ENCODE measurements at places on chromosomes 6 and 20.

DNA sequence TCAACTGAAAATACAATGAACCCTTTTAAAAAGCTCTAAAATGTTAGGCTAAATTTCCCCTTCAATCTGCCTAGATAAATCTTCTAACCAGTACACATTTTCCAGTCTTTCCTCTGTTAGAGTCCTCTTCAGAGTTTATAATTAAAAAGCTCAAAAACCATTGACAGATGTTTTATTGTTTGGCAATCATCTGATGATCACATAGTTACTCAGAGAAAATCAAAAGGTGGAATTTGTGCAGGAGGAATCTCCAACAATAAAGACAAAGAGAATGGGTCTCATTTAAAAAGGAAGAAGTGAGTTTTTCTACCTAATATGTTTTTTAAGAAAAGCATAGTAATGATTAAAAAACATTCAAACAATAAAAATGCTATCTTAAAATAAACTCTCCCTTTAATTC is 3.1 kb downstream of the TRAPPC3L start:
- no peak for DNase-seq

- DNase-seq = no peak
These were observed 361.4 kb upstream of the JAG1 start for GRCh38 chr20:11035211-11035610.

GRCh38 chr20:18981962-18982539 is 168.5 kb downstream of the SCP2D1 start:
- DNase-seq = no peak

DNA sequence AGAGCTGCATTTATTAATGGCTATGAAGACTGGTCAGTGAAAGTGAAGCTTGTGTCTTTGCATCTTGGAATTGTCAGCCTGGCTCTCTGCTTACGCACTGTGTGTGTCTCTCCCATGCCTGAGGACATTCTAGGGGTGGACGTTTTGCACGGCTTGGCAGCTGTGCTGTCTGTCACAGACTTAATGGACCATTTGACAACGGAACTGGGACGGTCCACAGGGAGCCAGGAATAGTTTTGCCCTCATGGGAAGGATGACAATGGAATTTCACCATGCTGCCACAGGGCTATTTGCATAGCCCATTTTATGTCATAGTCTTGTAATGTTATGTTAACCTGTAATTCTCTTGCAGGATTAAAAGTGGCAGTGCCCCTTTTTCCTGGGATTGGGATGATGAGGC is 44.7 kb downstream of the OR2B6 start:
- DNase-seq = no peak

DNA sequence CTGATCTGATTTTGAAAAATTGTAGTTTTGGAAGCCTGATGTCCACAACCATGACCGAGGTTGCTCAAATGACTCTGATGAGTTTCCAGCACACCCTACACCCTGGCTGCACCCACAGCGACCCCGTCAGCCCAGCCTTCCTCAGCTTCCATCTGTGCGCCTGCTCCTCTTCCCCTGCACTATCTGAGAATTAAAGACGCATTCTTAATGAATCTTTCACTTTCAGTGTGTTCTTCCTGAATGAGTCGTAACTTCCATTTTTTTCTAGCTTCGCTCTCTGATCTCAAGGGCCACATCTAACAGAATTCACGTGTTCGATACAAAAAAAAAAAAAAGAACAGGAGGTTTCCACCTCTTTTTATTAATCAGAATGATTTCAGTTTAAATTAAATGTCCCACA is 21.3 kb upstream of the RREB1 start:
- DNase-seq = peak; percentile 80

DNA sequence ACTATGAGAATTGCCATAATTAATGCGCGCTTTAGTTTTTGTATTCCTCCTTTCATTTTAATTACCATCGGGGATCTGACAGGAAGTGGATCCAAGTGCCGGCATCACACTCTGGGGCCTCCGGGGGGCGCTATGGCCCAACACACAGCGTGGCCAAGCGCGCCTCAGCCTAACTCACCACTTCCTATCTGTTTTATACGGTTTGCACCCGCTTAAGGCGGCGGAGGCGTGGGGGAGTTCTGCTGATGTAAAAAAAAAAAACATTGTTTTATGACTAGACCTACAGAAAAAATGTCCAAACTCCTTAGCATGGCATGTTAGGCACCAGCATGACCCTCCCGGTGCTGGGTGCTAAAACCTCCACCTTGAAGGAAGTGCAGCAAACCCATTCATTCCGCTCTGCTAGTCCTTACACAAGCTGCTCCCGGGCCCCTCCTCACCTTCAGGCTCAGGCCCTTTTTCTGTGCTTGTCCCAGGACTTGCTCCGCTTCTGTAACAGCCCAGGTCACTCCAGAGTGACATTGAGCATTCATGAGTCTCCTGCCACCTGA is 4.5 kb upstream of the EBF4 start:
- DNase-seq = peak; percentile 83

DNA sequence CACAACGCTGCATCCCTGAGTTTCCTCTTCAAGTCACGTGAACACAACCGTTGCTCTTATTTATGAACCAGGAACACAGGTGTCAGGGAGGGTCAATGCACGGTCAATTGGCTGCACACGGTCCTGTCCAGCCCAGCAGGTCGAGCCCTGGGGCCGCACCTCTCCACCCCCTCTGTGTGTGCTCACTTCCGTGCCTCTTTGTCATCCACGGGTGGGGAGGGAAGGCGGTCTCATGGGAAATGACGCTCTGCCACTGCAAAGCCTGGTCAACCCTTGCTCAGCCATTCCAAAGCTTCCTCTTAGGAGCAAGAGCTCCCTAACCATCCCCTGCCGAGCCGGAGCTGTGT is 38.7 kb downstream of the DACT2 start:
- no peak for DNase-seq

GRCh38 chr6:132399376-132400074 is 1.8 kb downstream of the MOXD1 start:
- no peak for DNase-seq

GRCh38 chr20:62876501-62876901 is 14.9 kb upstream of the TCFL5 start:
- DNase-seq = no peak

DNA sequence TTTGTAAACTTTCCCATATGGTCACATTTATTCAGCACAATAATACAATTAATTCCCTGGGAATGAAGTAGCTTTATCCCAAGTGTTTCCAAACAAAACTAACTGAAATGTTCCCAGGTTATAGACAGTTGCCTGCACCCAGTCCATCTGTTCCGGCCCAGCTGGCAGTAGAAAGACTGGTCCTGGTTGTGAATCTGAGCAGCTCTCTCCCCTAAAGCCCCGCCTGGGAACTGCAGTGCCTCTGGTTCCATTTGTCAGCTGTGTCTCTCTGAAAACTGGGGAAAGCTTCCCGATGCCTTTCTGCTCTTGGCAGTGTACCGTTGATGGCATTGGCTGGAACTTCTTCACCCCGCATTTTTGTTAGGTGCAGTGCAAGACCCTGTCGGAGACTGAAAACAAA is 8.7 kb downstream of the MTHFD1L start:
- DNase-seq = no peak

DNA sequence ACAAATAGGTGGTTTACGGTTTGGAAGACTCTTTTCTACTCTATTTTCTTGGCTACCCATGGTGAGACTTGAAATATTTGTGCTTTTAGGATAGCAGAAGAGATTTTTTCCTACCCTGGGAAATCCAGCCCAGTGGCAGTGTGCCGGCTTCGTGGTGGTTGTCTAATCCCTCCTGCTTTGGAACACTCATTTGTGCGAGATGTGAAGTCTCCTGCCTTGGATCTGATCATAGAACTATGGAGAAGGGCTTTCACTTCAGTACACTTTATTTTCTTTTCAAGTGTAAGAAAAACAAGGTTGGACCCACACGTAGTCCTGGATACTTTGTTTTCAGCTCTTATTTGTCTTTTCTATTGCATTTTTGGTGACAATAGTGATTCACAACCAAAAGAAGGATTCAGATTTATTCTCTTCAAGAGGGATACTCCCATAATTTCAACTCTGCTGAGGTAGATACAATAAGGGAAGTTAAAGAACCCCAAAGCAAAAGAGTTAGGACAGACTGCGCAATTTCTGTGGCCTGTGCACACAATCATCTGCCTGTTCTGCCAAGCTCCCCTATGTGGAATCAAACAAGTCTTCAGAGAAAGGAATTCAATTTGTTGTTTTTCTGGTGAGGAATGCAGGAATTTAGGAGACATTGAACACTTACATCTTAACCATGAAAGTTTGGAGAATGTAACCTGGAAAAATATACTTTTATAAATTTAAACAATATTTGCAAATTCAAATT is 413.2 kb downstream of the GJA1 start:
- peak; percentile 20 for DNase-seq

DNA sequence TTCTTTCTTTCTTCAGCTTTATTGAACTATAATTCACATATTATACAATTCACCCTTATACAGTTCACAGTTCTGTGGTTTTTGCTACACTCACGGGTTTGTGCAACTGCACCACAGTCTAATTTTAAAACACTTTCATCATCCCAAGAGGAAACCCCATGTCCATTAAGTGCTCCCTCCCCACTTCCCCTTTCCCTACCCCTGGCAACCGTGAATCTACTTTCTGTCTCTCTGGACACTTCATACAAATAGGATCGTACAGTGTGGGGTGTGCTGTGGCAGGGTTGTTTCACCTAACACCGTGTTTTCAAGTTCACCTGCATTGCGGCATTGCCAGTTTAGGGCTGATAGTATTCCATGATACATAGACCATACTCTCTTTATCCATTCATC is 118.8 kb downstream of the PHACTR3 start:
- peak; percentile 93 for DNase-seq

DNA sequence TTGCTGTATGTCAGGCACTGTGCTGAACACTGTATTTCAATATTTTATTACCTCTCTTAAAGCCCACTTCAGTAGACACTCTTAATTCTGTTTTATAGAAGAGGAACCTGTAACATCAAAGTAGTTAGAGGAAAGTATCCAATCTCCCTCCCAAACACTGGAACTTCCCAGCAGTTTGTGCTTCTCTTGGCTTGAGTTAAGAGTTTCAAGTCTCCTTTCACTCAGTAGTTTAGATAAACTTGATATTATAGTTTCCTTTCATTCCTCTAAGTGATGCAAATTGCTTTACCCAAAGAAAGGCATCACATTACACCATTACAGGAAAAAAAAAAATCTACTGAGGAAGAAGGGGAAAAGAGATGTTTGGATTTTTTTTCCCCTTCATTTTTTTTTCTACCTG is 164.3 kb downstream of the TSHZ2 start:
- no peak for DNase-seq

DNA sequence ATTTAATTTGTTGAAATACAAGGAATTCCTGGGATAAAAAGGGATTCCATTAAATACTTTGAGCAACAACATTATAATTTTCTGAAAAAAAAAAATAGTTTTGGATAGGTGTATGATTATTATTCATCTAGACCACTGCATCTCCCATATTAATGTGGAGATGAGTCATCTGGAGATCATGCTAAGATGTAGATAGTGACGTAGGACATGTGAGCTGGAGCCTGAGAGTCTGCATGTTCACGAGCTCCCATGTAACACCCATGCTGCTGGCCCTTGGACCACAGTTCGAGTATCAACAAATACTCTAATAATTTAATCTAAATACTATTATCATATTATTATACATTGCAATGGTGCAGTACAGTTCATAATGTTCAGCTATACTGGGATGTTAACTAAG is 91.6 kb downstream of the EPM2A start:
- no peak for DNase-seq

- DNase-seq = no peak
These were observed 40.9 kb downstream of the BCL2L1 start for GRCh38 chr20:31681769-31682168.

DNA sequence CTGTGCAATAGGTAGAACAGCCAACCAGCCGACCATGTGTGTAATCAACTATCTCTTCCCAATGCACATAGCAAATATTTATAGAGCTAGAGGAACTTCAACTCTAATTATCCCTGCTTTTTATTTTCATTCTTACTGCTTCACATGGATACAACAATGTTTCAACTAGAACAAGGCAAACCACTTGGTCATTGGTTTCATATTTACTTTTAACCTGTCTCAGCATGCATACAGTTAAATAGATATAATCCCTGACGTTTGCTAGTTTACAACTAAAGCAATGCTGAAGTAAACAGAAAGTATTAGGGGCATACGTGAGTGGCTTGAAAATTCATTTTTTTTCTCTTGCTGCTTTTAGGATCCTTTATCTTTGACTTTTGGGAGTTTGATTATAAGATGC is 318.5 kb upstream of the MAP3K7 start:
- no peak for DNase-seq

GRCh38 chr6:53614676-53615075 is 50.9 kb downstream of the KLHL31 start:
- DNase-seq = no peak

DNA sequence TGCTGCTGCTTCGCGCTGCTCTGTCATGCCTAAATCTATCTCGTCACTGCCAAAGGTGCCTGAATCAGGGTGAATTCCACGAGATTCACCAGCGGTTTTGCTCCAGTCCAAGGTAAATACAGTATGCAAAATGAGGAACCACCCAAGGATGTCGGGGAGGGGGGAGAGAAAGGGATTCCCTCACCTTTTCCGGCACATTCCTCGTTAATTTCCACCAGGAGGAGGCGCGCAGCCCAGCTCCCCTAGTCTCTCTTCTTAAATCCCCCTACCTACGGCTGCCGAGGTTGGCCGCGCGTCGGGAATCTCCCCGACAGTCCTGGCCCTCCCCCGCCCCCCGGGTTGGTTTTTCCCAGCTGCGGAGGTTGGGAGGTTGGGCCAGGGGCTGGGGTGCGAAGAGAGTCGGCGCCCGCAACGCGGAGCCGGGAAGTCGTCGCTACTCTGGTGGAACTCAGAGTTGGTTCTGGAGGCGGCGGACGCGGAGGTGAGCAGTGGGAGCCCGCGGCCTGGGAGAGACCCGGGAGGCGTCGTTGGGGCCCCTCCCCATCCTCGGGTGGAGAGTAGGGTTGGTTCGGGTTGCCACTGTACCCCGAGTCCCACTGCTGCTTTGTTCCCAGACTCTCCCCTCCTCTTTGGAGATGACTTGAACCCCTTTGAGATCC is at the start of gene TPBG:
TPBG (plus strand) TSS at position 390 of the 659 bp plus-strand sequence. CDS start 1,145 bp downstream, outside the sequence.
- no peak for DNase-seq

GRCh38 chr6:156279261-156279969 is 497.8 kb upstream of the ARID1B start:
- no peak for DNase-seq

GRCh38 chr20:45337367-45338120 is 10.7 kb downstream of the SDC4 start:
- no peak for DNase-seq

DNA sequence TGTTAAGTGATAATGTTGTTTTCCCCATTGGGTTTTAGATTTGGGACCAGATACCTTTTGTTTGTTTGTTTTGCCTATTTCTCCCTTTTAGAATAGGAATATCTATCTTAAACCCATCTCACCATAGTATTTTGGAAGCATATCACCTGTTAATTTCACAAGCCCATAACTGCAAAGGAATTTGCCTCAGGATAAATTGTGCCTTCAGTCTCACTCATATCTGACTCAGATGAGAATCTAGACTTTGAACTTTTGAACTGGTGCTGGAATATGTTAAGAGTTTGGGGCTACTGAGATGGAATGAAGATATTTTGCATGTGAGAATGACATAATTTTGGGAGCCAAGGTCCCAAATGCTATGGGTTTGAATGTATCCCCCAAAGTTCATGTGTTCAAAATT is 607.4 kb downstream of the HACE1 start:
- no peak for DNase-seq
